ENCODE measurements at places on chromosomes 3 and 15.

DNA sequence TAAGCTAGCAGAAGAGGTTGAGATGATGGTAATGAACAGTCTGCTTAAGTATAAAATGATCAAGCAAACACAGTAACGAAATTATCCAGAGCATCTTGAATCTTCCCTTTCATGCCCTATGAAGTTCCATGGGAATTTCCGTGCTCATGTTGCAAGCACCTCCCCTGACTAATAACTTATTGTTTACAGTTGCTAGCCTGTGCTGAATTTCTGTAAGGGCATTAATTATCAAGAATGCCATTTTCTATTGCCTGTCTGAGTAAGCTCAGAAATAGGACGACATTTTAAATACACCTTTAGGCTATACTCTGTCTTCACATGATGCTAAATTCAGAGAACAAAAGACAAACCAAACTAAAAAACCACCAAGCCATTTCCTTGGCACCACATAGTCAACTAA, 257.5 kb upstream of the LRTM1 start:
- DNase-seq, result no peak

DNA sequence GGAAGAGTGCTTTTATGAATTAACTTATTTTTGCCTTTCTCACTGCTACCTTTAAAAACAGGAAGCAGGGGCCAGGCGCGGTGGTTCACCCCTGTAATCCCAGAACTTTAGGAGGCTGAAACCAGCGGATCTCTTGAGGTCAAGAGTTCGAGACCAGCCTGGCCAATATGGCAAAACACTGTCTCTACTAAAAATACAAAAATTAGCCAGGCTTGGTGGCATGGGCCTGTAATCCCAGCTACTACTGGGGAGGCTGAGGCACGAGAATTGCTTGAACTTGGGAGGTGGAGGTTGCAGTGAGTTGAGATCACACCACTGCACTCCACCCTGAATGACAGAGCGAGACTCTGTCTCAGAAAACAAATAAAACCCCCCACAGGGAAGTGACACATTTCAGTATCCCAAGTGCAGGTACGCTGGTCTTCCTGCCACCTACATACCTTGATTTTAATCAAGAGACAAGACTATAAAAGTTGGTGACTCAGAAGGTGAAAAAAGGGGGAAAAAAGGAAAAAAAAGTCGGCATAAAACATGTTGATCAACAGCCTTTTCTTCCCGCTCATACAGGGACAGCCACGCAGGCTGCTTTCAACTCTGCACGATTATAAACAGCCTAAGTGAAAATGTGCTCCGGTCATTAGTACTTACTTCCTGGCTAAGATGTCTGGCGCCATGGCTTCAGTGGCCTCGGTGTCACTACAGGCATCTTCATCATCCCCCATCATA, 18.8 kb downstream of the PPP1R2 start:
- DNase-seq, result no peak

DNA sequence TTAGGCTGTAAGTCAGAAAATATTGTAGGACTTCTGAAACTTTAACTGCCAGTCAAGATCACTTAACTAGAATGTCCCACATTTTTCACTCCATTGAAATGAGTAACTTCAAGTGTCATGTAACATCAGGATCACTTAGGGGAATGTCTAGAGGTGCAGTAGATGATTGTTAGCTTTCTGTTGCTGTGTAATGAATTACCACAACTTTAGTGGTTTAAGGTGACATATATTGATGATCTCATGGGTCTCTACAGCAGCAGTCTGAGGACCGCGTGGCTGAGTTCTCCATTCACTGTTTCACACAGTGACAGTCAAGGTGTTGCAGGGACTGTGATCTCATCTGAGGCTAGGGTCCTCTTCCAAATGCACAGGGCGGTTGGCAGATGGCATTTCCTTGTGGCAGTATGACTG, 82.7 kb downstream of the SLC25A26 start:
- no peak for DNase-seq

GRCh38 chr3:117892431-117892841, 1142.2 kb downstream of the IGSF11 start:
- no peak for DNase-seq
